ENCODE measurements at places on chromosomes 7 and 10.

- no peak for DNase-seq
Observed at GRCh38 chr7:150405584-150406311, 26.6 kb downstream of the ZNF775 start.

DNA sequence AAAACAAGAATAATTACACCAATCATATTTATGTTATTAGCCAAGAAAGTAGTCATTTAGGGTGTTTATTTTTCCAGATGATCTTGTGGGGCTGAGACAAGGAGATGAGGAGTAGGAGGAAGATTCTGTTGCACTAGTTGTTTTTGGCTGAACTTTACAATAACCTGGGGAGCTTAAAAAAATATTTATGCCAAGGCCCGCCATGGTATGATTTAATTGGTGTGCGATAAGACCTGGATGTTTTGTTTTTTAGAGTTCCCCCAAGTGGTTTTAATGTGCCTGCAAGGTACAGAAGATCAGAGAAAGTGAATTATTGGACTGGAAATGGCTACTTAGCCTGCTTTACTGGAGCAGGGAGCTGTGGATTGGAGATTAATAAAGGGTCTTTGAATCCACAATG, 7.1 kb upstream of the ZNF282 start:
- no peak for DNase-seq

GRCh38 chr7:130732980-130733930, 752 bp downstream of the KLF14 start:
- DNase-seq, result no peak

- DNase-seq, result no peak
Observed at GRCh38 chr7:1965579-1966294, 267.0 kb downstream of the MAD1L1 start.

- DNase-seq, result no peak
Observed at GRCh38 chr10:102665904-102666509, 21.7 kb downstream of the TRIM8 start.

DNA sequence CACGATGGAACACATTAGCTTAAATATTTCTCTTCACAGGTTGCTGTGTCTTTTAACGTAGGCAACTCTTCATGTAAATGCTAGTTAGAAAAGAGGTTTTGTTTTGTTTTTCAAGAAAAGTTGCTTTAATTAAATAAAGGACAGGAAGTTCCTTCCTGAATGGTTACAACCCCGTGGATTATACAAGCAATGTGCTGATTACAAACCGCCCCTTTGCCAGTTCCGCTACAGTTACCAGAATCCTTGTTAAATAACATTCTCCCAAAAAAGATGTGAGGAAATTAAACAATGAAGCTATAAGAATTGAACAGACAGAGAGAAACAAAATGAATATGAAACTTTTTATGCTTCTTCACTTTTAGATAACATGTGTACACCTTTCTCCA, 75.1 kb downstream of the LYZL2 start:
- no peak for DNase-seq

- DNase-seq, result no peak
Observed at GRCh38 chr7:20201380-20201779, 15.8 kb downstream of the MACC1 start.

- DNase-seq, result no peak
Observed at GRCh38 chr10:109277456-109277855, 645.9 kb downstream of the XPNPEP1 start.

DNA sequence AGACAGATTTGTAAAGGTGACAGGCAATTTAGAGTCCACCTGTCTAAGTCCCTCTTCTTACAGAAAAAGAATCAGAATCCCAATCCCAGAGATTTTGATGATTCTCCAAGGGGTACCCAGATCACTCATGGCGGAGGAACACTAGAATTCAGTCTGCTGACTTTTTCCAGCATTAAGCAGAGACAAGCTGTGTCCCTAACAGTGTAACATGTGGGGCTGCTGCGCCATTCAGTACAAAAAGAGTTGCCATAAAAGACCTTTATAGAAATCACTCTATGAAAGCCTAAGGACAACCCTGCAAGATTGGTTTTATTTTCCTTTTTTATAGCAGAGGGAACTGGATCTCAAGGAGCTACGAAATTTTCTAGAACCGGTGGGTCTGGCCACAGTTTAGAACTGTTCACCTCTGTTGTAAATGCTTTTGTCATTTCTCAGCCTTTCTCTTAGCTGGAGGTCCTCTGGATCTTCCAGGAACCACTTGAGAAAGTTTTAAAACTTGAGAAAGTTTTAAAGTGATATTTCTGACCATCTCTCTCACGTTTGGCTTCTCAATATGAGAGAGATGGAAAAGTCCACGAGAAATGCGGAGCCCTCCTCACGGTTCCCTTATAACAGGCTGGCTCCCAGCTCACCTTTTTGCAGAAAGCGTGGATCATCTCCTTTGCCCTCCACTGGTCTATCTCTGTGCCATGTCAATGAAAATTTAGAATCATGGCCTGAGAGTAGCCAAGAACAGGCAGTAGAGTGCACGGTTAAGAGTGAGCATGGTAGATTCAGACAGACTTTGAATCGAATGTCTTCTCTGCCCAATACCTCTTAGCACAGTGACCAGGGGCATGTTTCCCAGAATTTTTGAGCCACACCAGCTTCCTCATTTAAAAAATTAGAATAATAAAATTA, 826 bp downstream of the GIMAP7 start:
- DNase-seq, result no peak

- no peak for DNase-seq
Observed at GRCh38 chr10:13709931-13710650, 123.3 kb downstream of the PRPF18 start.

GRCh38 chr7:102284891-102285539, 1.7 kb upstream of the SH2B2 start:
- no peak for DNase-seq

GRCh38 chr7:85090143-85090542, 96.7 kb downstream of the SEMA3D start:
- no peak for DNase-seq

GRCh38 chr7:158802535-158803366, 26.6 kb downstream of the ESYT2 start:
- no peak for DNase-seq

- DNase-seq, result no peak
Observed at GRCh38 chr7:50866343-50867033, 83.8 kb upstream of the GRB10 start.

DNA sequence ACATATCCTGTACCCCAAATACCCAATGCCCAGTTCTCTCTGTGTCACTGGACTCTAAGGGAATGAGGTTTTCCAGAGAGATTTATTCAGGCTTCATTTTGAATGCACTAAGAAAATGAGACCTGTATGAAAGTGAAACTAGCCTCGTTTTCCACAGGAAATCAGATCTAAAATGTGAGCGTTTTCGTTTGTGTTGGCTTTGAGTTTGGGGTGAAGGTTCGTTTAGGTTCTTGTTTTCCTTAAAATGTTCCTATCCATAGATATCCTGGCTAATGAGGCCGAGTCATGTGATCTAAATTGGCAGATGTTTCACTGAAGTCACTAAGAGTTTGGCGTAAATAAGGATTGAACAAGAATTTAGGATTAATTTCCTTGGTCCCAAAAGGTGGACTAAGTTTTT, 90.9 kb upstream of the BMPER start:
- no peak for DNase-seq

DNA sequence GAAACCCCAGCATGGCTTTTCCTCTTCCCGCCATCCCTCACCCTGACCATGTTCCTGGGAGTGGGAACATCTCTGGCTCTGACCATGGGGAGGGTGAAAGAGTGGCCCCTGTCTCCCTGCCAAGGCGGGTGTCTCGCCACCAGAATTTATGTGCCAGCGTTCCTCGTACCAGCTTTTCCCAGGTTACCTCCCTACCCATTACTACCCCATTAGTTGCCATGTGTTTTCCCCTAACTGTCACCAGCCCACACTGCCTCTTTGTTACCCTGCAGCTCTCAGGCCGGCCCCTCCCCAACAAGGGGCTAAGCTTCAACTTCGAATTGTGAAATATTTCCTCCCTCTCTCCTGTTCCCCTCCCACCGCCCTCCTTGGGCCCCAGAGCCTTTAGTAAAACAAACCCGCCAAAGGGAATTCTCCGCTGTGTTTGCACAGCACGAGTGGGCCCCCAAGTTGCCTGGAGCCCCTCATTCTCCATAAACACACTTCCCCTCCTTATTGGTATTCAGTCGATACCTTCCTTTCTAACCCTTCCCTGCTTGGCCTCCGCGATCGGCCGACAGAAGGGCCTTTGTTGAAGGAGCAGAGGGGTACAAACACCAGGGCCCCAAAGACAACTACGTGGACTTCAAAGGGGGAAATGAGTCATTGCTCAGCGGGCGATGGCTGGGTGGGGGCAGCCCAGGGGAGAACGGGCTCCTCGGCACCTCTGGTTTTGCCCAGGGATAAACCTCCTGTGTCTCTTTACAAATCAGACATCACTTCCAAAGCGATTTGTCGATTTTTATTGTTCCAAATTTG, 45.5 kb downstream of the SLIT1 start:
- no peak for DNase-seq

DNA sequence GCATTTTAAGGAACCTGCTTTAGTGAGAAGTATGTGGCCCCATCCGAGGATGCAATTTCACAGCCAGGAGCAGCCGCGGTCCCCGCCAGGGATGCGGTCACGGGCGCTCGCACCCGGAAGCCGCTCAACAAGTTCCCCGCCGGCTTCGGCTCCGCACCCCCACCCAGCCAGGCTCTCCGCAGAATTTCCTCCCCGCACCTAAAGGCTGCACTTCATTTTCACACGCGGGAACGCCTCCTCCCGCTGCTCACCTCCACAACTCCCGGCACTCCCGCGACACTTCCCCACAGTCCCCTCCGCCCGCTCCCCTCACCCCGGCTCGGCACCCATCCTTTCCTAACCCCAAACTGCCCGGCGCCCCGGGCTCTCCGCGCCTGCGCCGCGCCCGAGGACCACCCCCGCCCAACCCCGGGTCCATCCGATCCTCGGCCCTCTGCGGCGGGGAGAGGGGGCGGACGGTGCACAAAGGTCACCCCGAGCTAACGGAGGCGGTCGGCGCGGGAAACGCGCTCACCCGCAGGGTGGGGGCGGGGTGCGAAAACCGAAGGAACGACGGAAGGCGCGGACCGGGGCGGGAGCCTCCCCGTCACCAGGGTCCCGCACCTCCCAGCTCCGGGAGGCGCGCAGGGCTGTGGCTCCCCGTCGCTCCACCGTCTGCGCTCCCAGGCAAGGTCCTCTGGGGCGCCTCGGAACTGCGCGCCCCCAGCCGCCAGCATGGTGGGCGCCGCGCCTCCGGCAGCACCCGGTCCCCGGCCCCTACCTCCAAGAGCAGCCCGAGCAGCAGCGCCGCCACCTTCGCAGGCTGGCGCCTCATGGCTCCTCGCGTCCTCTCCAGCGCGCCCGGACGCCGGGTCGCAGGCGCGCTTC, 558 bp downstream of the VOPP1 start:
- no peak for DNase-seq

All from cortex of kidney (tissue), 1 donor.